RWPE1 (cell line): ENCODE measurements at places on chromosomes 7 and 10.

DNA sequence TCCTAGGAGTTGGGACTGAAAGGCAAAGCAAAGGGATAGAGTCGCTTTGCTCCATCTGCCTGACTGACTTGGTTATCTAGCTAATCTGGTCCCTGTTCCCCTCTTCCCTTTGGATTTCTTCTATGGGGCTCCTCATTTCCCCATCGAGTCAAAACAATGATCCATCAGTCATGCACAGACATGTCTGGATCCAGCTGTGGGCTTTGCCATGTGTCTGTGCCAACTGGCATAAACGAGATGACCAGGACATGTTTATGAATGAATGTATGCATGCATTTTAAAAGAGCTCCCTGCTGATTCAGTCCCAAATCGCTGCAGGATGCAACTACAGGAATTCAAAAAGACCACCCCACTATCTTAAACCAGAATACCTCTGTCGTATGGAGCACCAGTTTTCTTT, 122.0 kb downstream of the ARL4A start:
- peak; percentile 36 for DNase-seq

DNA sequence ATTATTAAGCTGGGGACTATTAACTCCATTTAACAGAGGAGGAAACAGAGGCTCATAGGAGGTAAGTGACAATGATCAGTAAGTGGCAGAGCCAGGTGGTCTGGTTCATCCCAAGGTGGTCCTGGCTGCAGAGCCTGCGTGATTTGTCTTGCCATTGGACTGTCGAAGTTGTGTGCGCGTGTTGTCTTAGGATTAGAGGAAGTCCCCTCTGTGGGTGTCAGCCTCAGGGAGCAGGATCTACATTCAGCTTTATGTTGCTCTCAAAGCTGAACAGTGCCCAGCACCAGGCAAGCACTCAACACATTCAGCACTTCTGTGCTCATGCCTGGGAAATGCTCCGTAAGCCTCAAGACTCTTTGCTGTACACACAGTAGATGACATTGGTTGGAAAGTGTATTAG, 139.5 kb downstream of the HERPUD2 start:
- no peak for DNase-seq

DNA sequence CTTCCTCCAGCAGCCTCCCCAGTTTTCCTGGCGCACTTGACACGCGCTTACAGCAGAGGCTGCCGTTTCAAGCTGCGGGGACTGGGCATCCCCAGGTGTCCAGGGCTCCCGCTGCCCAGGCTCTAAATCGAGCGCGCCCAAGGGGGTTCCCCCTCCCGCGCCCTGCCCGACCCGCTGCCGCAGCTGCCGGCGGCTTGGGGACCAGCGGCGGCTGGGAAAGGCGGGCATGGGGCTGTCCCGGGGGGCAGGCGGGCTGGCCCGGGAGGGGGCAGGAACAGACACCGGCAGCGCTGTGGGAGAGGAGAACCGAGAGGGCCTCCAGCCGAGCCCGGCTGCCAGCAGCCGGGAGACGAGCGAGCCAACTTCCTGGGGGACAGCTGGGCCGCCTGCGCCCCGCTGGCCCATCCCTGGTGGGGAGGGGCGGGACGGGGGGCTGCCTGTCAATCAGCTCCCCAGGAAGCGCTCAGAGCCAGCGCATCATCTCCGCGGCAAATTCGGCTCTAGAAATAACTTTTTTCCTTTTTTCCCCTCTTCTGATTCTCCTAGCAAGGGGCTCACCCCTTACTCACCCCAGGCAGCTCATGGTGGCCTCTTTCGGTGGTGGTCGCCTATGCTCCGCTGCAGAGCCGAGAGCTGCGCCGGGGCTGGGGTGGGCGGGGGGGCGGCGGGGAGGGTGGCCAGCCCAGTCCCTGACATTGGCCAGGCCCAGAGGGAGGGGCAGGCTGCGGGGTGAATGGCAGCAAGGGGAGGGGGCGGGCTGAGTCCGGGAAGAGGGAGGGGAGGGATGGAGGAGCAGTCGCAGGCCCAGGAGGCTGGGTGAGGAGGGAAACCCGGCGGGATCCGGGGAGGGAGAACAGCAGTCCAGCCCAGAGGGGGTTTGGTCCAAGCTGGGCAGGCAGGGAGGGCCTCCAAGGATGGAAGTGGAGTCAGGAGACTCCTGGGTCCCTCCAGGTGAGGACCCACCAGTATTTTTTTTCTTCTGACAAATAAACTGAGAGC, 14.7 kb downstream of the GRID2IP start:
- no peak for DNase-seq

GRCh38 chr7:45695249-45695995, 121.3 kb downstream of the ADCY1 start:
- no peak for DNase-seq

DNA sequence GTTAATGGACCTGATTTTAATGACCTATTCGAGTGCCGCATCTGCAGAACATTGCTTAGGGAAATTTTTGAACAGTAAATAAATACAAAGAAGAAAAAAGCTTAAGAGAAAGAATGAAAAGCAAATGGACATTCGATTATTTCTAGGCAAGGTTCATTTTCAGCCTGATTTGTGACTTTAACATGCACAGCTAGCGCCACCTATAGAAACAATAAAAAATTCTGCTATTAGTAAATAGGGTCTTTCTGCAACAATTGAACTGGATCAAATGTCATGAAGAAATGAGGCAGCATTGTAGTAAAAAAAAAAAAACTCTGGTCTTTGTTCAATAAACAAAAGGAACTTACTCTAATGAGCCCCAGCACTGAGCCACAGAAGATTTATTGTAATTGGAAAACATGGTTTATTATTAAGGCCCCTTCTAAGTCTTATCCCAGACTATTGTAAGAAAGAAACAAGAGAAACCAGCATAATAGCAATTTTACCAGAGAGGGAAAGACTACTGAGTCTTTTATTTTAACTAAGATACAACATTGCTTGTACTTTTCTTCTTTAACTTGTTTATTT, 41.4 kb upstream of the GHITM start:
- DNase-seq: no peak

DNA sequence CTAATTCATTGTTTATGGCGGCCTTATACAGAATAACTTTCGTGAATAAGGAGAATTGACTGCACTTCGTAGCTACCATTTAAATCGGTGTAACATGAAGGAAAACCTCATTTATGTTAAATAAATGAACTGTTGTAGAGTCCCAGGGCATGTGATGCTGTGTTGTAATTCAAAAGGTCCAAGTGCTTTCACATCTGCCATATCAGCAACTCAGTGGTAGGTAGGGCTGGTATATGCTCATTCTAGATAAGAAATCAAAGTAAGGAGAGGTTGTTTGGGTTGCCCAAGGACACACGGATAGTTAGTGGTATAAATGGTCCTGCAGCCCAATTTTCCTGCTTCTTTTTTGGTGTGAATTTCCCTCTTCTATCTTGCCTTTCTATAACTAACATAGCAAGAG, 15.8 kb downstream of the BBS9 start:
- DNase-seq: no peak
